ENCODE measurements at places on chromosomes 7 and 10. TPM values are rescaled to one million over a fixed set of nuclear protein-coding genes. Genes with fewer than 3 reads are reported as not detected.

Gene SYT15B
- total RNA-seq: 1.5 TPM

Gene PROSER2
- total RNA-seq: 12.1 TPM

Gene C10orf62
- not detected for total RNA-seq

Gene ANKRD16
- 4.9 TPM for total RNA-seq

Gene CTNNA3
- 0.75 TPM for total RNA-seq

Gene UNCX
- total RNA-seq: not detected

Gene AKR1C8
- total RNA-seq: not detected

Gene GHRHR
- total RNA-seq: not detected

Gene TOMM7
- total RNA-seq: 229 TPM

Gene MMD2
- total RNA-seq: not detected

GRCh38 chr10:104240078-104240477, 7.9 kb upstream of the CFAP43 start:
- H3K36me3 ChIP-seq: no peaks in the 10 kb centered on the region
- H3K4me3 ChIP-seq: no peak overlapping the region
- H3K27me3 ChIP-seq: peaks cover 3% of the 10 kb centered on the region
- DNase-seq: no peak
- H3K27ac ChIP-seq: no peak overlapping the region

DNA sequence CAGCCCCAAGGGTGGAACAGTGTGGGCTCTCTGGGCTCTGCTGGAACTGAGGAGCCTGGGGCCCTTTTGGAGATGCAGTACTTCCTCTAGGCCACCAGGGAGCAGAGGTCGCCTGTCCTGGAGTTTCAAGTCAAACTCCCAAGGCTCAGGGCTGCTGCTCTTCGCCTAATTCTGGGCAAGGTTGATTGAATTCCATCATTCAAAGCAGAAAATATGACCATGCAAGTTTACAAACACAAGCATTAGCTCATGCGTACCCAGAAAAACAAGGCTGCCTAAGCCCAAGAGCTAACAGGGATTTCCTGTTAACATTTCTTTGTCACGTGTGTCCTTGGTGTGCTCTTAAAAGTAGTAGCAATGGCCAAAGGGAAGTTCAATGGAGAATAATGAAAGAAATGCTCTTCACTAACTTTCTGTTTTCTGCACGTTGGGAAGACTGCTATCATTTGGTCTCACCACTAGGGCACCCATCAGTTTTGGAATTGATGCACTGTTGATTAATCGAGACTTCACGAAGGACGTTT, 20.1 kb downstream of the LDB3 start:
- H3K4me3 ChIP-seq: no peak overlapping the region
- H3K36me3 ChIP-seq: no peaks in the 10 kb centered on the region
- H3K4me1 ChIP-seq: peaks cover 14% of the 10 kb centered on the region
- no peak overlapping the region for H3K27ac ChIP-seq

GRCh38 chr7:157150882-157151281, 12.2 kb downstream of the UBE3C start:
- H3K27ac ChIP-seq: no peak overlapping the region
- H3K36me3 ChIP-seq: no peaks in the 10 kb centered on the region

GRCh38 chr10:20713420-20713819, 183.7 kb downstream of the NEBL start:
- no peaks in the 10 kb centered on the region for H3K36me3 ChIP-seq
- no peak overlapping the region for H3K27ac ChIP-seq
- no peaks in the 10 kb centered on the region for H3K27me3 ChIP-seq
- no peak overlapping the region for H3K4me3 ChIP-seq

DNA sequence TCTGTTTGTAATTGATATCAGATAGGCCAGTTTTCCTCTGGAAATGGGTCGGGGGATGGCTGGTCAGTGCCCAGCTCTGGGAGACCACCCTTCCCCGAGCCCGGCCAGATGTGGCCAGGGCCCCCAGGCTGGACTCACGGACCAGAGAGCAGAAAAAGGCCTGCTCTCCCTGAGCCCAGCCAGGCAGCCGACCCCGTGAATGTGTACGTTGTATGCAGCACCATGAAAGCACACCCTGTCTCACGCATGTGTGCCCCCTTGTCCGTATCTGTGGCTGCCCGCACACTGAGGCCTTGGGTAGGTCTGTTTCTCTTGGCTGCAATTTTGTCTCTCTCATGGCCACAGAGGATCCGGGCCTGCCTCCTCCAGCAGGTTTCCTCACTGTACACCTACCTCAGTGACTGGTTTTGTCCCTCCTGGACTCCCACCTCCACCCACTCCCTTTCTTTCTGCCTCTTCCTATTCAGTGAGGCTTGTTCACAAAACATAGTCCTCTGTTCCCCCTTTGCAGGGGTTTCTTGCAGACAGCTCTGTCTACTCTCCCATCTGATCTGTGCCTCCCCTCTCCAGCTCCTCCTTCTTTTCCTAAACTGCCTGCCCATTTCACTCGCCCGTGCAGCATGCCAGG, 23.6 kb upstream of the ANKRD2 start:
- no peaks in the 10 kb centered on the region for H3K36me3 ChIP-seq
- no peak overlapping the region for H3K27ac ChIP-seq
- no peaks in the 10 kb centered on the region for H3K27me3 ChIP-seq

GRCh38 chr7:47739301-47739875, 157.5 kb upstream of the TNS3 start:
- H3K36me3 ChIP-seq: no peaks in the 10 kb centered on the region
- no peaks in the 10 kb centered on the region for H3K27me3 ChIP-seq
- no peak for DNase-seq
- H3K4me3 ChIP-seq: no peak overlapping the region

GRCh38 chr7:37187179-37187578, 261.5 kb downstream of the ELMO1 start:
- no peak overlapping the region for H3K27ac ChIP-seq
- no peak for DNase-seq
- H3K36me3 ChIP-seq: no peaks in the 10 kb centered on the region
- peaks cover 2% of the 10 kb centered on the region for H3K27me3 ChIP-seq
- H3K4me1 ChIP-seq: no peaks in the 10 kb centered on the region

- H3K36me3 ChIP-seq: no peaks in the 10 kb centered on the region
- DNase-seq: peak; percentile 35
- no peaks in the 10 kb centered on the region for H3K27me3 ChIP-seq
Observed at GRCh38 chr10:35635576-35635975, 6.5 kb downstream of the FZD8 start.

- H3K36me3 ChIP-seq: peaks cover 6% of the 10 kb centered on the region
- H3K4me3 ChIP-seq: peak overlapping the region; percentile 0
- peaks cover 50% of the 10 kb centered on the region for H3K4me1 ChIP-seq
- H3K27me3 ChIP-seq: no peaks in the 10 kb centered on the region
Observed at GRCh38 chr10:79112881-79113431, 44.2 kb downstream of the ZMIZ1 start.

- no peak overlapping the region for H3K27ac ChIP-seq
- no peaks in the 10 kb centered on the region for H3K36me3 ChIP-seq
- no peak for DNase-seq
- peaks cover 5% of the 10 kb centered on the region for H3K4me1 ChIP-seq
- no peaks in the 10 kb centered on the region for H3K27me3 ChIP-seq
Observed at GRCh38 chr10:78650122-78650521, 418.6 kb upstream of the ZMIZ1 start.

GRCh38 chr10:125151553-125152449, 8.6 kb downstream of the CTBP2 start:
- H3K36me3 ChIP-seq: peaks cover 2% of the 10 kb centered on the region

GRCh38 chr7:79714081-79714480, 260.6 kb upstream of the MAGI2 start:
- H3K27me3 ChIP-seq: no peaks in the 10 kb centered on the region
- H3K4me1 ChIP-seq: peaks cover 4% of the 10 kb centered on the region
- H3K36me3 ChIP-seq: no peaks in the 10 kb centered on the region
- no peak overlapping the region for H3K4me3 ChIP-seq

DNA sequence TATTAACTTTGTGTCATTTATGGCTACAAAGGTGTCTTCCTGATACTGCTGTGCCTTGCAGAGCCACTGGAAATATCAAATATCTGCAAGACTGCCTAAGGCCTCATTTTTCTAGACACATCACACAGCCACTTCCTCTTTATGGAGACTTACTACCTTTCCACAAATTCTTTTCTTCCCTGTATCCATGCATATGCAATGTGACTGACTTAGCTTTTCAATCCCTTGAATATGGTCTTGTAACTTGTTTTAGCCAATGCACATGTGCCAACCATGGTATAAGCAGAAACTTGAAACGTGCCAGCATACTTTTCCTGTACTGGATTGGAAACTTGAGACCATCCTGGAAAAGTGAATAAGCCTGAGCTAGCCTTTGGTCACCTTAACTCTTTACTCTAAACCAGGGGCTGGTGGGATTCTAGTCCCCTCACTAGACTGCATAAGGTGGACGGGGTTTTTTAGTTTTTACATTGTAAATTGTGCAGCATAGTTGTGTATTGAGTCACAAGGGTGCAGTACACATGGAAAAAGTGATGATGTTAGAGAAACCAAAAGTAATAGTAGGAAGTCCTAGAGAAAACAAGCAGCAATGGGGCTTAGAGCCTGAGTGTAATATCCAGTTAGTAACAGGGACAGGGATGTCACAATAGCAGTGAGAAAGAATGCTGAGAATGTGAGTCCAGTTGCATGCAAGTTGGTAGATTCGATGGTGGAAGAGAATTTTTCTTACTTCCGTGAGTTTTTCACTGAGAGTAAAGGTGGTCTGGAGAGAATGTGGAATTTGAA, 879.5 kb downstream of the SORCS1 start:
- no peak overlapping the region for H3K4me3 ChIP-seq
- no peak for DNase-seq
- no peaks in the 10 kb centered on the region for H3K36me3 ChIP-seq

DNA sequence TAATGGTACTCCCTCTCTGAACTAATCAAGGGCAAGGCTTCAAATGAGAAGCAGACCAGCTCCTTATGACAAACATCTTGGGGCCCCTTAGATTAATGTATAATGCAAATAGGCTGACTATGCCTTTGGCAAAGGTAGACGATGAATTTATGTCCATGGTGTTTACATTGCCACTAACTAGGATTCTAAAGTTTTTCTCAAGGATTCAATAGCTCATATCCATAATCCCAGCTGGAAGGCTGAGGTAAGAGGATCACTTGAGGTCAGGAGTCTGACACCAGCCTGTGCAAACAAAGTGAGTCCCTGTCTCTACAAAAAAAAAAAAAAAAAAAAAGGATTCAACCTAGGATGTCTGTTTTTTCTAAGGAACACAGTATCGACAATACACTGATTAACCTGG, 96.5 kb downstream of the ORC5 start:
- no peaks in the 10 kb centered on the region for H3K27me3 ChIP-seq
- no peak for DNase-seq
- H3K36me3 ChIP-seq: no peaks in the 10 kb centered on the region
- H3K27ac ChIP-seq: no peak overlapping the region
- H3K4me3 ChIP-seq: no peak overlapping the region

DNA sequence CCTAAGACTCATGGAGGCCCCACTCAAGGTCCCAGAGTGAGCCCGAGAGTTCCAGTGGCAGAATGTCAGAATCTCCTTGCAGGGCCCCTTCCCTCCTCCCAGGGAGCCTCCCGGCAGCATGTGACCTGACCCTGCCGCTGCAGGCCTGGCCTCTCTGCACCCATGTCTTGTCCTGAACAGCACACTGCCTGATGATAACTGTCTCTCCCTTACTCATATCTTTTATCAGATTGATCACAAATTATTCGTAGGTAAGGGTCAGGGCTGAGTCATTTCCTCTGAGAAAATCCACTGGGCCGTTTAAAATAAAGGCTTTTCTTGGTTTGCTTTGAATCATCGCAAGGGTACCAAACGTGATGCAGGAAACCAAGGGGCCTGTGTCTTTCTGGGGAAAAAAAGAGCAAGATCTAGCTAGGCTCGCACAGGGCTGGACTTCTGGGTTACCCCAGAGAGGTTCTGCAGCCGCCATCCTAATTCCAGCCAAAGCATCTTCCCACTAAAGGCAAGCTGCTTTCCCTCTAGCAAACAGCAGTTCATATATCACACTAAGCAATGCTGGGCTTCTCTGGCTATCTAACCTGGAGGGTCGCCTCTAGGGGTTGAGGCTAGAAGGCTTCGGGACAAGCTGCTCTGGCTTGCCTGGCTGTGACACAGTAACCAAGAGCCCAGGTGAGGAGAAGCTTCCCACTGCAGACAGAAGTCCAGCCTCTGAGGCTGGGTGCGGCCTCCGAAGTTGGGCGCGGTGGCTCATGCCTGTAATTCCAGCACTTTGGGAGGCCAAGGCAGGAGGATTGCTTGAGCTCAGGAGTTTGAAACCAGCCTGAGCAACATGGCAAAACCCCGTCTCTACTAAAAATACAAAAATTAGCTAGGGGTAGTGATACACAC, 104.9 kb downstream of the SPDYE5 start:
- H3K27me3 ChIP-seq: no peaks in the 10 kb centered on the region
- H3K27ac ChIP-seq: peak overlapping the region; percentile 27
- no peak overlapping the region for H3K4me3 ChIP-seq
- H3K36me3 ChIP-seq: no peaks in the 10 kb centered on the region

DNA sequence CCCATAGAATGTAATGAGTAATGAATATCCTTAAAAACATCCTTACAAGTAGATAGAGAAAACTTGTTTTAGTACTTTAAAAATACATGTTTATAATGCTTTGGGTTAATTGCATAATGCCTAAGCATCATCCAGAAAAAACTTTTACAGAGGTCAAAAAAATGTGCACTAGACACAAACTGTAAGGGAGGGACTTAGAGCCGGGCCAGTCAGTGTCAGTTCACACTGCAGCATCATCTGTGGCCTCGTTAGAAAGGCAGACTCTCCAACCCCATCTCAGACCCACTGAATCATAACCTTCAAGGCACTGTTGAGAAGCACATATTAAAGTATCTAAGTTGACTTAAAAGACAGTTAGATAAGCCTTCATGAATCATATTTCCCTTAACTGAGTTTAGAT, 230.1 kb upstream of the PRPS1L1 start:
- DNase-seq: peak; percentile 22
- H3K4me1 ChIP-seq: no peaks in the 10 kb centered on the region
- H3K27me3 ChIP-seq: no peaks in the 10 kb centered on the region

DNA sequence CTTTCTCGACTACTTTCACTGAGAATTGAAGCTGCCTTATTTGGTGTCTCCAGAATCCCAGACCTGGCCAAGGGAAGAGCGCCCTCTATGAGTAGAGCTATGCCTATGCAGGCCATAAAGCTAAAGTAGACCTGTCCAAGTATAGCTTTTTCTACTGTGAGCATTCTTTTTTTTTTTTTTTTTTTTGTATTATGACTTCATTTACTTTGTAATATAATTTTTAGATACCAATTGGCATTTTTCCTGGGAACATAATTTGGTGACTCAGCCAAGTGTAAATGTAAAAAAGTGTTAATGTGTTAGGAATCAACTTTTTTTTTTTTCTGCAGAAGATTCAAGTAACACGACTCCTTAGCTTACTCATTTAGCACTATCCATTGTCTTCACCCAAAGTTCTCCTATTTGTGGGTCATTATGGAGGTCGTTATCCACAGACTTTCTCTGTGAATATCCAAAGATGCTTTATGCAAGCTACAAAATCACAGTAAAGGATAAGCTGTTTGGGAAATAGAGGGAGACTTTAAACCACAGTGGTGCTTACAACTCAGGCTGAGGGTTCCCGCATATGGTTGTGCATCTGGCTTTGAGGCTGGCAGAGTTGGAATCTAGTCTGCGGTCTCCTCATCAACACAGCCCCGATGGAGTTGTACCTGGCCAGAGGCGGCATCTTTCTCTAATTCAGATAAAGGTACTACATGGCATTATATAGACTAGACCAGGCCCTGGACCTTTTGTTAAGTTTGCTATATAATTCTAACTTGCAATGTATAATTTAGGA, 1040.2 kb upstream of the SORCS1 start:
- no peaks in the 10 kb centered on the region for H3K27me3 ChIP-seq
- no peak overlapping the region for H3K27ac ChIP-seq
- H3K4me3 ChIP-seq: no peak overlapping the region
- no peak for DNase-seq
- no peaks in the 10 kb centered on the region for H3K36me3 ChIP-seq

- H3K4me1 ChIP-seq: peaks cover 4% of the 10 kb centered on the region
- peak; percentile 80 for DNase-seq
- H3K27me3 ChIP-seq: no peaks in the 10 kb centered on the region
- no peaks in the 10 kb centered on the region for H3K36me3 ChIP-seq
Observed at GRCh38 chr7:131026297-131027000, 292.4 kb upstream of the KLF14 start.
